ENCODE measurements at places on chromosomes 16 and 17. TPM values are rescaled to one million over a fixed set of nuclear protein-coding genes. Genes with fewer than 3 reads are reported as not detected.

Gene SEPTIN12
- total RNA-seq: not detected

Gene PLCG2
- 2.3 TPM for total RNA-seq

Gene LDHD
- total RNA-seq: 0.17 TPM

Gene CACNG5
- not detected for total RNA-seq

Gene CDRT15L2
- total RNA-seq: not detected

Gene FAM234A
- 41.1 TPM for total RNA-seq

Gene SYCE1L
- total RNA-seq: 16.0 TPM

Gene CETP
- total RNA-seq: not detected

Gene NTN1
- total RNA-seq: not detected

Gene CXCL16
- 3.2 TPM for total RNA-seq

Gene PRSS53
- 13.5 TPM for total RNA-seq

Gene TEX19
- not detected for total RNA-seq

Gene ALOXE3
- total RNA-seq: 0.33 TPM

Gene WNT3
- total RNA-seq: not detected

Gene WDR45B
- 66.3 TPM for total RNA-seq

Gene ACSM2A
- total RNA-seq: not detected

Gene XYLT1
- total RNA-seq: 48.5 TPM

Gene FADS6
- total RNA-seq: not detected

Gene COTL1
- total RNA-seq: 186 TPM

Gene PTGES3L
- total RNA-seq: 0.30 TPM

Gene GNG13
- not detected for total RNA-seq

Gene CAPNS2
- not detected for total RNA-seq

Gene C16orf46
- total RNA-seq: 0.29 TPM

Gene DNAAF8
- total RNA-seq: 0.12 TPM

Gene TSEN54
- total RNA-seq: 49.3 TPM

Gene KRTAP4-1
- total RNA-seq: not detected

Gene OTOA
- 0.11 TPM for total RNA-seq

Gene GCSH
- total RNA-seq: 4.9 TPM

Gene RNF222
- 0.15 TPM for total RNA-seq

All from CD4-positive, alpha-beta memory T cell (primary cell).